GM23338 (cell line): ENCODE measurements at places on chromosomes 5 and 9. TPM values are rescaled to one million over a fixed set of nuclear protein-coding genes. Genes with fewer than 3 reads are reported as not detected.

DNA sequence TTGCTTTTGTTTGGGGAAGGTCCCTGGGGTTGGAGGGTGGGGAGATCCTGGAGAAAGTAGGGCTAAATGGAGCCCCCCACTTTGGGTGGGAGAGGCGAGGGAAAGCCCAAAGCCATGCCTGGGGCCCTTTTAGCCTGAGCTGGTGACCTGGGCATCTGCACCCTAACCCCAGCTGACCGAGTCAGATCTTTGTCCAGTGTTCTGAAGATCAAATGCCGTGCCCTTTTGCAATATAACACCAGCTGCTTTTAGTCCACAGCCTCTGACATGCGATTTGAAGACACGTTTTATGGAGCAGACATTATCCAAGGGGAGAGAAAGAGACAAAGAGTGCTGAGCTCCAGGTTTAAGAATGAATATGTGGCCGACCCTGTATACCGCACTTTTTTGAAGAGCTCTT is 416.5 kb downstream of the KDM4C start:
- DNase-seq: no peak

The GABRA1 gene
- 0.16 and 0.52 TPM in 2 replicates for total RNA-seq

DNA sequence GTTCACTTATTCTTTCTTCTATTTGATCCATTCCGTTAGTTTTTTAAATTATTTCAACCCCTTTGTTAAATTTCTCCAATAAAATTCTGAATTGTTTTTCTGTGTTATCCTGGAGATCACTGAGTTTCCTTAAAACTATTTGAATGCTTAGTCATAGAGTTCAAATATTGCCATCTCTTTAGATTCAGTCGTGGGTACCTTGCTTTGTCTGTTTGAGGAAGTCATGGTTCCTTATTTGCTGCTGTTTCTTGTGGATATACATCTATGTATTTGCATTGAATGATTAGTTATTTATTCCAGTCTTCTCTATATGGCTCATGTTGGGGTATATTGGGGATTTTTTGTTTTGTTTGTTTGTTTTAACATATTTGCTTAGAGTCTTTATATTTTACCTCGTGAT is 80.6 kb downstream of the HINT1 start:
- DNase-seq: no peak

The DPYSL3 gene
- 440 and 455 TPM in 2 replicates for total RNA-seq

The PRDM9 gene
- total RNA-seq: not detected in 2 replicates

GRCh38 chr9:81077572-81077971 is 611.8 kb downstream of the TLE1 start:
- no peak for DNase-seq

GRCh38 chr5:132530946-132531345 is 12.4 kb downstream of the IL5 start:
- no peak for DNase-seq

- DNase-seq: peak; percentile 93
Measured at GRCh38 chr5:43019614-43020398, 20.3 kb downstream of the ANXA2R start.

GRCh38 chr9:116312221-116312620 is 158.6 kb downstream of the PAPPA start:
- no peak for DNase-seq

The WASHC1 gene
- total RNA-seq: 4.6 and 4.9 TPM in 2 replicates

The LMX1B gene
- total RNA-seq: 0.21 TPM in 1 of 2 replicates, not detected in the other

GRCh38 chr5:176541338-176542134 is 4.3 kb upstream of the RNF44 start:
- DNase-seq: peak; percentile 89

DNA sequence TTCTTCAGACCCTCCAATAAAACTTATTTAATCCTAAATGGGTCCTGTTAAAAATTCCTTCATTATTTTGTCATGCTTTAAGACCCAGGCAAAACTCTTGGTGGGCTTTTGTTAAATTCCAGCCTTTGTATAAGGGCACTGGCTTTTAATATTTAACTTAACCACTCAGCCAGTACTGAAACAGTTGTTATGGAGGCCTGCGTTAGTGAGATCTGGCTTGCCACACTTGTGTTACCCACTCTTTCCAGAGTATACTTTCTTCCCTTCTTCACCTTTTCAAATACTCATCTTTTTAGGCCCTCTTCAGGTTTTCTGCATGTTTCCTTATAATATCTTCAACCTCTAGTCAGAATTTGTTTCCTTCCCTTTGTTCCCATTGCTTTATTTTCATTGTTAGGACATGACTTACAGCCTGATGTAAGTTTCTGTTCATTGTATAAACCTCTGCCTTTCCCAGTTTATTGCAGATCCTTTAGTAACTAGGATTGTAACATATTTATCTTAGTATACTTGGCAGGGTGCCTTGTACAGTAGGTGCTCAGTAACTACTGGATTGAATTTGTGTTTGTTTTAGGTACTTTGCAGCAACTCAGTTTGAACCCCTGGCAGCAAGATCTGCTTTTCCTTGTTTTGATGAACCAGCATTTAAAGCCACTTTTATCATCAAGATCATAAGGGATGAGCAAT is 48.8 kb downstream of the LNPEP start:
- DNase-seq: no peak

DNA sequence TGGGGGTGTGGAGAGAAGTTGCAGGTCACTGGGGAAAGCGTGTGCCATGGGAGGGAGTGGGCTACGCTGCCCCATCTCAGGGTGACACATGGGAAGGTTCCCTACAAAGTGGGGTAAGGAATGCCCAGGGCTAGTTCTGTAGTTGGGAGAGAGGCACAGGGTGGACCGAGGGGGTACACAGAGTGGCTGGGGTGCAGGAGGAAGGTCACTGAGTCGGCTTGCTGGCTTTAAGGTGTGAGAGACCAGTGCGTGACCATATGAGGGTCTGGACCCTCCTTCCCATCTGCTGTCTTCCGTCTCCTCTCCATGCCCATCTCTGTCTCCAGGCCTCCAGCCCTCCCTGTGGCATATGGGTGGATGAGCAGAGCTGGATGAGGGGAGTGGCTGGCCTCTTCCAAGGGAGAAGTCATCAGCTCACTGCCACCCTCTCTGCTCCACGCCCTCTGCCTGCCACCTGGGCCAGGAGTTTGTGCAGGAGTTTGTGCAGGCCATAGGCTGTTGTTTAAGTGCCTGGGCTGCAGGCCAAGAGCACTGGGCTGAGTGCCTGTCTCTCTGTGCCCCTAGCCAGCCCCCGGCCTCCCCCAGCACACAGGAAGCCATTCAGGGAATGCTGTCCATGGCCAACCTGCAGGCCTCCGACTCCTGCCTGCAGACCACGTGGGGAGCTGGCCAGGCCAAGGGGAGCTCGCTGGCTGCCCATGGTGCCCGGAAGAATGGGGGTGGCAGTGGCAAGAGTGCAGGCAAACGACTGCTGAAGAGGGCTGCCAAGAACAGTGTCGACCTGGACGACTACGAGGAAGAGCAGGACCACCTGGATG is 96.8 kb downstream of the PHF2 start:
- DNase-seq: no peak

The SLC25A2 gene
- total RNA-seq: not detected in 2 replicates

DNA sequence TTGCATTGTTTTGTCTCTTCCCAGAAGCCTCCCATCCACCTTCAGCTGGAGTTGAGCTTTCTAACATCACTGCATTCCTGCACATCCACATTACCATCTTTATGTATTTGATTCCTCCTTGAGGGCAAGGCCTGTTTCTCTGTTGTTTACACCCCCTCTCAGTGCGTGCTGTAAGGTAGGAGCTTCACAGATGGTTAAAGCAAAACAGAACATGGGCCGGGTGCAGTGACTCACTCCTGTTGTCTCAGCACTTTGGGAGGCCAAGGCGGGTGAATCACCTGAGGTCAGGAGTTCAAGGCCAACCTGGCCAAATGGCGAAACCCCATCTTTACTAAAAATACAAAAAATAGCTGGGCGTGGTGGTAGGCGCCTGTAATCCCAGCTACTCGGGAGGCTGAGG is 110.9 kb downstream of the KCNIP1 start:
- no peak for DNase-seq

- DNase-seq: no peak
Measured at GRCh38 chr5:167242701-167243100, 1048.7 kb upstream of the WWC1 start.

DNA sequence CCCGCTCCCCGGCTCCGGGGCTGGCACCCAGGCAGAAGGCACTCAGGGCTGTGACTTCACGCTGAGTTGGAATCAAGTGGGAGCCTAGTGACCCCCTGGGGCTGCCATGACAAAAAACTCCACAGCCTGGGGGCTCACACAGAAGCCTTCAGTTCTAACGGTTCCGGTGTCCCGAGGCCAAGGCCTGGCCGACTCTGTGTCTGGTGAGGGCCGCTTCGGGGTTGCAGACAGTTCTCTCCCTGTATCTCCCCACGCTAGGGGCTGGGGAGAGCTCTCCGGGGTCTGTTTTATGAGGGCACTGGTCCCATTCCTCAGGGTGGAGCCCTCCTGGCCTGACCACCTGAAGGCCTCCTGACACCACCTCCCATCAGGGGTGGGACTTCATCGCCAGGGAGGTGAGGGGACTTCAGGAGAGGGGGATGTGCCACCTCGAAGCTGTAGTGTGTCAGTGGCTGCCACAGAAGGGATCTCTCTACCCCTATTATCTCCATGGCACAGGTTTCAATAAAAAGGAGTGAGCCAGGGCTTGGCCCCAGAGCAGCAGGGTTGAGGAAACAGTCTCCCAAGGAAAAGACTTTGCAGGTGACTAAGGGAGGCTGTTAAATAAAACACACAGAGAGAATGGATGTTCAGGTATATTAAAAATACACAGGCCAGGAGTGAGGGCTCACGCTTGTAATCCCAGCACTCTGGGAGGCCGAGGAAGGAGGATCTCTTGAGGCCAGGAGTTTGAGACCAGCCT is 1.5 kb upstream of the SLC6A3 start:
- DNase-seq: no peak

GRCh38 chr5:180824630-180825476 is 22.2 kb upstream of the MGAT1 start:
- DNase-seq: no peak

The PTGDS gene
- total RNA-seq: 1.9 TPM in 1 of 2 replicates, not detected in the other

- DNase-seq: no peak
Measured at GRCh38 chr9:86116425-86116824, 17.1 kb upstream of the GOLM1 start.

The SLC6A18 gene
- not detected in 2 replicates for total RNA-seq

DNA sequence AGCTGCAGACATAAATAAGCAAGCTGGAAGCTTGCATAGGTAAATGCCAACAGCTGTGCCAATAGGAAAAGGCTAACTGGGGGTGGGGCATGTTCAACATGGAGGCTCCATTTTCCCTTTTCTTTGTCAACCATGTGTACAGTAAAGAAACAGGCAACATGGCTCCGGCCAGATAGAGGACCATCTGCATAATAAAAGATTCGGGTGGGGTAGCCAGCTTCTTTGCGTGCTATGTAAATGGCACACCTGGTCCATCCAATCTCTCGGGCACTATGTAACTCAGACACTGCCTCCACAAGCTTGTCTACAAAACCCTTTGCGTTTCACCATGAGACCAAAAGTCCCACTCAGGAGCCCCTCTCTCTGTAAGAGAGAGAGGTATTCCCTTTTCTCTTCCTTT is 41.7 kb upstream of the DENND4C start:
- peak; percentile 31 for DNase-seq

The UBE2D2 gene
- total RNA-seq: 101 and 120 TPM in 2 replicates

The CARD9 gene
- total RNA-seq: 0.49 and 1.1 TPM in 2 replicates

GRCh38 chr5:159199225-159199624 is 10.1 kb downstream of the RNF145 start:
- no peak for DNase-seq

The SLC34A1 gene
- total RNA-seq: 0.31 TPM in 1 of 2 replicates, not detected in the other

GRCh38 chr5:24693609-24694008 is 48.8 kb upstream of the CDH10 start:
- no peak for DNase-seq

DNA sequence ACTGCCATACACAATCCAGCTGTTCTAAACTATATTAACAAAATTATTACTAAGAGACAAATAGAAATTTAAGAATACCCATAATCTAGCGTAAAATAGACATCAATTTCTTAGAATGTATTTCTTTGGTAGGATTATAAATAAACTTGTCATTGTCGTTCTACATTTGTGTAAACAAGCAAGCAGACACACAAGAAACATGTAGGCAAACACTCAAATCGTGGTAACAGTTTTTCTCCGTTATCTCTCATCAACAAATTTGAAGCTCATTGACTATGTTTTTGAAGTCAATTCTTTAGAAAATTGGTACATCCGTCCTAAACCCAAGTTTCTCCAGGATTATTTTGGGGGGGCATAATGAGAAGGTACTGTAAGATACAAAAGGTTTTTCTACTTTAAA is 832.2 kb downstream of the DTWD2 start:
- no peak for DNase-seq

The CER1 gene
- 2.4 and 4.4 TPM in 2 replicates for total RNA-seq

The SLC45A2 gene
- not detected in 2 replicates for total RNA-seq

DNA sequence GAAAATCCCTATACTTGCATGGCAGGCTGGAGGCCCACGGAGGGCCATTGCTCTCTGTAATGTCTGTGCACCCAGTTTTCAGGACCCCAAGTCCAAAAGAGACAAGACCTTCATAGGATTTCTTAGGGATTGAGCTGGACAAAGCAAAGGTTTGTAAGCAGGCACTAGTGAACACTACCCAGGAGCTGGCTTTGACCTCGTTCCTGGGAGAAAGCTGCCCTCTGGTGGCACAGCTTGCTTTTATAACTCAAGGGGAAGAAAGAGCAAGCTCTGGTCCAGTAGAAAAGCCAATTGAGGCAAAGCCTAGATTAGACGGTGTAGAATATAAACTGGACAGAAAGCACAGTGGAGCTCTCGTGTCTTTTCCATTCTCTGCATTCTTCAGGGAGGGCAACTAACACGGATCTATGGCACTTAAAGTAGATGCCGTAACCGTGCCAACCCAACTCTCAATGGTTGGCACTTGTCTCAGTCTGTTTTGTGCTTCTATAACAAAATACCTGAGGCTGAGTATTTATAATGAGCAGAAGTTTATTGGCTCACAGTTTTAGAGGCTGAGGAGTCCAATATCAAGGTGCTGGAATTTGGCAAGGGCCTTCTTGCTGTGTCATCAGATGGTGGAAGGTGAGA is 7.9 kb downstream of the GABRP start:
- DNase-seq: peak; percentile 93

The LRRC70 gene
- total RNA-seq: 1.7 and 2.7 TPM in 2 replicates

The MARCOL gene
- not detected in 2 replicates for total RNA-seq

DNA sequence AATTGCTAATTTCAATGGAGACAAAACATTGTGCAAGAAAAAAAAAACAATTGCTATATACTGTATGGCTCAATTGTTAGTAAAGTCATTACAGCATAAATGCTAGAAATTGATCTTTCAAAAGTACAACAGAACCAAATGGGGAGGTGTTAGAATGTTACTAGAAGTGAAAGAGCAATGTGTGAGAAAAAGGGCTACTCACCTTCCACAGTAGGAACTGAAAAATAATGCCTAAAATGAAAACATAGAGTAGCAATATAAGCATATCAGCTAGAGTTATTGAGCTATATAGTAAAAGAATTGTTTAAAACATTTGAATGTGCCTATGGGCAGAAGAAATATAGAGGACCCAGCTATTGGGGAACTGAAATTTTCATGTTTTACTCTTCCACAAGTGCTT is 10.9 kb upstream of the RXFP3 start:
- DNase-seq: no peak

The DAB2IP gene
- total RNA-seq: 35.1 and 42.8 TPM in 2 replicates
